ENCODE measurements at places on chromosomes 6 and 20.

DNA sequence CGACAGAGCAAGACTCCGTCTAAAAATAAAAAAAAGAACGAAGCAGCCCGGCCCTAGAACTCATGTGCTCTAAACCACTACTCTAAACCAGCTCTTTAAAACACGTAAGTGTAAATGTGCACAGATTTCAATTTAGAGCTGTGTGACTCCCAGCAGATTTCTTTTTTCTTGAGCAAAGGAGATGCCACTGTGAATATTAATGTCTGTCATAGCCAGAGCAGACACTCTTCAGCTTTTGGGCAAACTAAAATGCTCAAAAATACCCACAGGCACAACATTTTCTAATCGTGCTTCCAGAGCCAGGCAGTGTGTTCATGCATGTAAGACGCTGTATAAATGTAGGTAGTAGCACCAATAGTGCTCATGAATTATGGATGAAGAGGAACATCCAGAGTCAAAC is 218.9 kb upstream of the PLCB4 start:
- DNase-seq: no peak

DNA sequence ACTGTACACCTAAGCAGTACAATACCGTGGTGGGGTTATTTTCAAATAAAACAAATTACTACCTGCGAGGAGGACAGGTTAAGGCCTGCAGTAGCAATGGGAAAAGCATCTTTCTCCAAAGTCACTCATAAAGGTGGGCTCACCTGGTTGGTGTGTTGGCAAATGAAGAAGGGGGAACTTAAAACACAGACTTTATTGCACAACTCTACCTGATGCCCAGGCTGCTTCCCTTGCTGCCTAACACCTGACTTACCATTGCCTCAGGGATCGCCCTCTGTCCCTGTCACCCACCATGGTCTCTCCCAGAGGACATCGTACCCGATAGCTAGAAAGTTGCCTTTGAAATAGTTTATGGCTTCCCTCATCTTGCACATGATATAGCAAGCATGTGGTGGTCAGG is 53.6 kb downstream of the GNAS start:
- DNase-seq: no peak

- DNase-seq: no peak
Observed at GRCh38 chr6:125814481-125814880, 23.7 kb downstream of the NCOA7 start.

DNA sequence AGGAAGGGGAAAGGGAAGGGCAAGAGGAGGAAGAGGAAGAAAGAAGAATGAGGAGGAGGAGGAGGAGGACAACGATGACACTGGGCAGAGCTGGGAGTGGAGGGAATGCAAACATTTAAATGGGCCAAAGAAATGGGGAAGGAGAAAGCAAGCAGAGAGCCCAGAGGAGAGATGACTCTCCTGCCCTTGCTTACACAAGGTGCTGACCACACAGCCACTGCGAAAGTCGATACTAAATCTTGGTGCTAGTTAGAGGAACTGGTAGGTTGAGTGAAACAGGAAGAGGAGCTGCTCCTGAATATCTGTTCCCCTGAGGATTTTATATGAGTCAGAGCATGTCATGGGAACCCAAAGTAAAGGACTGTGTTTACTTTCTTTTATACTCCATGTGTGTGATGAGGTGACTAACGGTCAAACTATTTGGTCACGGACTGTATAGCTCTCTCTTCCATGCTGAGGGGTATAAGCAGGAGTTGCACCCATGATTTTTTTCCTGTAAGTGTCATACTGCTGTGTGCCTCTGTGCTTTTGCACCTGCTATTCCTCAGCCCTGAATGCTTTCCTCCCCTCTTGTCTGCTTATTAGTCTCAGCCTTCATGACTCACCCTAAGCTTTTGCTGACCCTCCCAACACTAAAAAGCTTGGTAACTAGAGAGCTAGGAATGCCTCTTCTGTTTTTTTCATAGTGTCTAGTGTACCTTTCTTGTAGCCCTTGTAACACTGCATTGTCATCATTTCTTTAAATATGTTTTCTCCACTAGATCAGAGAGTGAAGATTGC is 9.5 kb upstream of the PAQR8 start:
- DNase-seq: peak; percentile 65

DNA sequence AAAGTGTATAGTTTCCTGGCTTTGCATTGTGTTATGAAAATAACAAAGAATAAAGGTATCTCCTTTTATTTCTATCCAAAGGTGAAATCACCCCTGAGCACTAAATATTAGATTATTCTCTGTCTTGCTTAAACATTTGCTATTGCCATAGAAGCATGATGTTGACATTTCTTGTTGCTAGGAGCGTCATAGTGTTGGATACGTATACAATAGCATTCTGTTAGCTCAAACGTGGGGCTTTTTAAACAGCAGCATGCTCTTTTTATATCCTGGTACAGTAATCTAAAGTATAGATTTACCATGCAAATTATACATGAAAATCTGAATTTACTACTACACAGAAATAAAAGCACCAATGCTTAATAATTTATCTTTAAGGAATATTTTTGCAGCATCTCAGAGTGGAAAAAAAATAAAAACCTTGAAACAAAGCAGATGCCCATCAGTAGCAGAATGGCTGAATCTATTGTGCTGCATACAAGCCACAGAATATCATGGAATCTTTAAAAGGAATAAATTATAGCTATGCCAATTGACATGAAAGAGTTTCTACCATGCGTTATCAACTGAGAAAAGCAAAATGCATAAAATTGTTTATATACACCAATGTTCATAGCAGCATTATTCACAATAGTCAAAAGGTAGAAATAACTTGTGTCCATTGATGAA is 9.6 kb upstream of the HSF2 start:
- peak; percentile 44 for DNase-seq

DNA sequence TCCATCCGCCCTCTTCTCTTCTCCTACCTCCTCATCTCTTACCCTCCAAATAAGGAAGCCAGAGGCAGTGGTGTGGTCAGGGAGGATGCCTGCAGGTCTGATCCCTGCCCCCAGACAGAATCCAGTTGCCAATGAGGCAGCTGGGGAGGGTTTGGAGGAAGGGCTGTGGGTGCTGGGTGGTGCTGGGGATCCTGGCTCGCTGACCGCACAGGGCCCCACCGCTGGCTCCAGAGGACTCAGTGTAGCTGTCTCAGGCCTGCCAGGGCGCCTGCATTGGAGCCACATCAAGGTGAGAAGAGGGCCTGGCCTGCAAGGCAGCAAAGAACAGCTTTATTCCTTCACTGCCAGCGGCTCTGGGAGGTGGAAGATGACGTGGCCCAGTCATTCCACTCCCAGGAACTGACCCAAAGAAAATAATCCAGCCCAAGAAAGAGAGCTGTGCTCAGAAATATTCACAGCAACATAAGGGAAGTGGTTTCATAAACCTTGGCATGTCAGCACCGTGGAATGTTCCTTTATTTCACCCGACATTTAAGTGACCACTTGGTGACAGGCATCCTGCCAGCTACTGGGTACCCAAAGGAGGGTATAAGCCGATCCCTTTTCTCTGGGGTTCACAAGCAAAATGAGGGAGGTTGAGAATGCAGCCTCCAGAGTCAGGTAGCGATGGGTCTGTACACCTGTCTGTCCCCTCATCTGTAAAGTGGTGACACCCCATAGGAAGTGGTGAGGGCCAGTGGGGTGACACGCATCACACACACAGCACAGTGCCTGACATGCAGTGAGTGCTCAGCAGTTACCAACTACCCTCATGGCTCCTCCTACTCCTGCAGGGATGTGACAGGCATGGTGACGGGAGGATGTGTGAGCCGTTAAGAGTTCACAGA is 125.1 kb downstream of the SNX5 start:
- no peak for DNase-seq

- no peak for DNase-seq
Observed at GRCh38 chr20:63215101-63216040, 560 bp downstream of the YTHDF1 start.

GRCh38 chr6:50884364-50884763 is 65.7 kb downstream of the TFAP2B start:
- no peak for DNase-seq

DNA sequence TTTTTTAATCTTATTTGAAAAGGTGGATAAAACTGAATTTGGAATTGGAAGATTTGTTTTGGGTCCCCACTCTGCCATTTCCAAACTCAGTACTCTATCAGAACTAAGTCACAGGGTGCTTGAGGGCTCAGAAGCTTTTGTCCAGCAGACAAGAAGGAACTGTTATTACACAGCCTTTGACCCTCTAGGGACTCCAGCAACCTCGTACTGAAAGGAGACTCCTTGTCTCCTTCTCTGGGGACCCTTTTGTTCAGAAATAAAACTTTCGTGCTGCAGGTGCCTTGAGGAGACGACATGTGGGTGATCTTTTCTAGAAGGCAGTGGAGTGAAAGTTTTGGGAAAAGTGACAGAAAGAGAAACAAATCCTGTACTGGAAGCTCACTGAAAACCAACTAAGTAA is 7.4 kb upstream of the POLR1H start:
- DNase-seq: no peak

- DNase-seq: no peak
Observed at GRCh38 chr6:56106231-56106630, 141.1 kb downstream of the COL21A1 start.

DNA sequence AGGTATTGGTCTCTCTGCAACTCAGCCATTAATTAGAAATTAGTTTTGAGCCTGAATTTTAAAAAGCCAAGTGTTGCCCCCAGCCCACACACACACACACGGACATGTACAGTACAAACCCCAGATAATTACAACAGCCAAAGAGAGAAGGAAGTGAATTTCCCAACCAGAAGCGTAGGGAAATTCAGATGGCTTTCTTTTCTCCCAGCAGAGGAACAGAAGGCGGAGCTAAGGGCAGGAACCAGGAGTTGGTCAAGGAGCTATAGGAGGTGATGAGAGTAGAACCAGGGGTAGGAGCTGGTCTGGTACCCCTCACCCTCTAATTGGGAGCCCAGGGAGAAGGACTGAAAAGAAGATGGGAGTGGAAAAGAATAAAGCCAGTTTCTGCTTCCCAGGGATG is 3.9 kb upstream of the ZBTB9 start:
- no peak for DNase-seq

GRCh38 chr20:56949318-56949717 is 317.1 kb downstream of the BMP7 start:
- no peak for DNase-seq

DNA sequence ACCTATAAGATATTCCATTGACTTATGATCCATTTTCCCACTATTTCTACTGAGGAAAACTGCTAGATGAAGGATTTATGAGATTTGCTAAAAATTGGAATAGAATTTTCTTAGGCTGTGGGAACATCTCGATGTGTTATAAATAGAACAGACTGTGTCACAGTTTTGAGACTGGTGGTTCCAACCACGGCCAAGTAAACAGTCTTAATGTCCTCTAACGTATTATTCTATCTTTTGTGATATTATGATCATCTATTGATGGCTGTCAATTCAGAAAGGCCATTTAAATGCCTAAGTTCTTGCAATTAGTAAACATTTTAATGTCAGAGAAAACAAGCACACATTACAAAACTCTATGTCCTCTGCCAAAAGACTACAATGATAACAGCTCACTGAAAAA is 71.5 kb upstream of the PLN start:
- DNase-seq: no peak

- DNase-seq: no peak
Observed at GRCh38 chr6:36907781-36908180, 22.0 kb downstream of the C6orf89 start.

- no peak for DNase-seq
Observed at GRCh38 chr20:24546232-24546892, 76.9 kb downstream of the SYNDIG1 start.

GRCh38 chr6:74114428-74114827 is 418.4 kb downstream of the CD109 start:
- no peak for DNase-seq

DNA sequence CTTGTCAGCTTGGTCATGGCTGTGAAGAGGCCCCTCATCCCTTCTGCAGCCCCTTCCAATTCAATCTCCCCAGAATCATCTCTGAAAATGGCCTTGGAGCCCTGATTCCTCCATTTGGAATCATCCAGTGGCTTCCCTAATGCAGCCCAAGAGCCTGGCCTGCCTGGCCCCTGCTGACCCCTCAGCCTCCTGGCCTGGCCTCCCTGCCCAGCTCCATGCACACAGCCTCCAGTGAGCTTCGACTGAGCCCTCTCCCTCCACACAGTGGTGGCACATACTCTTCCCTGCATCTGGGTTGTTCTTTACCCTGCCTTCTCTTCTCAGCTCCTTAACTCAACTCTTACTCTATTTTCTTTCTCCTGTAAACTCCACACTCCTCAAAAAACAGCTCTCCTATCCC is 120.9 kb downstream of the ANKRD60 start:
- DNase-seq: no peak

DNA sequence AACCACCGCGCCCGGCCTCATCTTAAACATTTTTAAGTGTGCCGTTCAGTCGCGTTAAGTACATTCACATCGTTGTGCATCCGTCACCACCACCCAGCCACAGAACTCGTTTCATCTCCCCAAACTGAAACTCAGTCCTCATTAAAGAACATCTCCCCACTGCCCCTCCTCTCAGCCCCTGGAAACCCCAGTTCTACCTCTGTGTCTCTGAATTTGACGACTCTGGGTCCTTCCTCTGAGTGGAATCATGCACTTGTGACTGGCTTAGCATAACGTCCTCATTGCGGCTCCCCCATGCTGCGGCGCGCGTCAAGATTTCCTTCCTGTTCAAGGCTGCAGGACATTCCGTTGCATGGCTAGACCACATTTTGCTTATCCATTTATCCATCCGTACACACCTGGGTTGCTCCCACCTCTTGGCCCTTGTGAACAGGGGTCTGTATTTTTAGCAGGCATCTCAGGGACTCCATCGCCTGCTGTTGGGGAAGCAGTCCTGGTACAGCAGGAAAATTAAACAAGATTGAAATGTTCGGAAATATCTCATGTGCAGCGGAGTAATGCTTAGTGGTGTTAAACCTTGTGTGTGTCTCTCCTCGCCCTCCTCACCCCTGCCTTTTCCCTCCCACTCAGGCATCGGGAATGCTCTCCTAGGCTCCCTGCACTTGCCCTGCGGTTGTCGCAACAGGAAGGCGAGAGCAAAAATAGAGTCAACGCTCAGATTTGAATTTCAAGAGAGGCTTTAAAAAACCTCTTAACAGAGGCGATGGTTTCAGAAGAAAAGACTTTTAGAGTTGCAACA is 127.9 kb downstream of the PXDC1 start:
- peak; percentile 55 for DNase-seq

DNA sequence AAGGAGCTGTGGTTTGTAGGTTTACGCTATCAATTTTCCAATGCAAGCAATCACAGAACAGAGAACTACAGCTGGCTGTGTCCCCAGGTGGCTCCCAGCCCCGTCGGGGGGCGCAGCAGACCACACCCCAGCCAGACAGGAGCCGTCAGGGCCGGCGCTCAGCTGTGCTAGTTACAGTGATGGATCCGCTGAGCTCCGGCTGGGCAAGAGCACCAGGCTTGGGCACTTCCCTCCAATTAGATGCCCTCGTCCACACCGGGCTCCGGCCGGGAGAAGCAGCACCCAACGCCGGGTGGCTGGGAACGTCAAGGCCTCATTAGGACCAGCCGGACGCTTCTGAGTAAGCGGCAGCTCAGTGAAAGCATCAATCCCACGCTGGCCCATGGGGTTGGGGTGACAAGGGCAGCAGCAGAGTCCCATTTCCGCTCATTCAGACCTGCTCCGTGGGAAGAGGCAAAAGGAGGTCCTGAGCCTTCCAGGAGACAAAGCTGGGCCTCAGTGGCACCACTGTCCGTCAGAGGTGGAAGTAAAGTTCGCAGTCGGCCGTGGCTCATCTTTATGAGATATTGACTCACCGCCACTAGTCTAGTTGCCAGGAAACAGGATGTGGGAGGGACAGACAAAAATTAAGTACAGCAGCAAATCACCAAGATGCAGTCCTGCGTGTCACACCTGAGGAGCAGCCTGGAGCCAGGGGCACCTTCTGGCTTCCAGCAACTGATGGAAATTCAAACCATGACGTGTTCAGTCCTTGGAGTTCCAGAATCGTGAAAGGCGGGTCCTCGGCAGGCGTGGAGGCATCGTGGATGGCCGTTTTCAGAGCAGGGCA is 164.1 kb downstream of the TAF4 start:
- peak; percentile 21 for DNase-seq

GRCh38 chr20:48282591-48283228 is 497.4 kb upstream of the SULF2 start:
- DNase-seq: no peak
